ENCODE measurements at places on chromosomes 5 and 9.

- no peak for DNase-seq
Observed at GRCh38 chr5:65861830-65862241, 64.5 kb upstream of the ERBIN start.

DNA sequence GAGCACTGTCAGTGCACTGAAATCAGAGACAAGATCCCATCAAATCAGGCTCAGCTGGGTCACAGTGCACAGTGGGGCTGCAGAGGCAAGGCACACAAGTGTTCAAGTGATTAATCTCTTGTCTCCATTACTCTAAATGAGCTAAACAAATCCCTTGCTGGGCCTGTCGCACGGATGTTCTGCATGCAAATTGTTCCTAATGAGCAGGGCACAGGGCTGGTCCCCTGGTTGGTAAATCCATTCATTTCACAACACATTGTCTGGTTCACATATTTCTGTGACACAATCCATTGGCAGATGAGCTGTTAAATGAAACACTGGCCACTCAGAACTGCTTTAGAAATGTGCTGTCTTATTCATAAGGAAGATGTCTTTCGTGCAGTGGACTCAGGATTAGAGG, 167.9 kb upstream of the BRINP1 start:
- DNase-seq: no peak

GRCh38 chr9:21395778-21396717, 10.8 kb upstream of the IFNA2 start:
- DNase-seq: peak; percentile 44

GRCh38 chr9:17653947-17654465, 75.1 kb downstream of the SH3GL2 start:
- DNase-seq: no peak

DNA sequence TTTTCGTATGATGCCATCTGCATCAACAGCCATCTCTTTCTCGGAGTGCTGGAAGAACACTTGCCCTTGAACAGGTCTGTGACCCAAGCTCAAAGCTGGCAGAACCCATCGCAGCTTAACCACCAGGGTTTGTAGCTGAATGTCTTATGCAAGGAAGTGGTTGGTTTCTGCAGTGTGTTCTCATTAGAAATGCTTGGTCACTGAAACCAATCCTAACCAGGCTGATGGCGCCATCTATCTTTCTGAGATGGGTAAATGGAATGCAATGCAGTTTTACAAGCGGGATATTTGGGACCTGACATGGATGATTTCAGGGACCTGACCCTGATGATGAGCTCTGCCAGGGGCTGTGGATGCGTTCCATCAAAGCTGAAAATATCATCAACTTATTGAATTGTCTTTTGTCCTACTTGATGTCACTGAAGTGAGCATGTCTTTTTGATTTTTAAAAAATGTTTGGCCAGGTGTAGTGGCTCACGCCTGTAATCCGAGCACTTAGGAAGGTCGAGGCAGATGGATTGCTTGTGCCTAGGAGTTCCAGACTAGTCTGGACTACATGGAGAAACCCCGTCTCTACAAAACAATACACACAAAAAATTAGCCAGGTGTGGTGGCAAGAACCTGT, 28.7 kb downstream of the DMRT3 start:
- peak; percentile 21 for DNase-seq

DNA sequence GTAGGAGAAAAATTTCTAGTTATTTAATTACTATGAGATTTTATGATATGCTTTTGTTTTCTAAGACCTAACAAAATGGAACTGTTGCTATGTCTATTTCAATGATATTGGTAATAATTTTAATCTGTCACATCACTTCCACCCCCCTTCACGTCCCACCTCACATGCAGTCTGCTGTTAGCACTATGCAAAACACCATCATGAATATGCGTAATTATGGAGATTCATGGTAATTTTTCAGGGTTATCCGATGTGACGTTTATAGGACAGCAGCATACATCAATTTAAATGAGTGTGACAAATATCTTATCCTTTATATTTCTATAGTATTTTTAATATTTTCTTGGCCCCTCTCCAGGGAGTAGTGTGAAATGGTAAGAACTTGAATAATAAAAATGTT, 283.8 kb upstream of the TMEM161B start:
- DNase-seq: no peak

GRCh38 chr5:134111741-134112647, 2.5 kb upstream of the TCF7 start:
- no peak for DNase-seq

DNA sequence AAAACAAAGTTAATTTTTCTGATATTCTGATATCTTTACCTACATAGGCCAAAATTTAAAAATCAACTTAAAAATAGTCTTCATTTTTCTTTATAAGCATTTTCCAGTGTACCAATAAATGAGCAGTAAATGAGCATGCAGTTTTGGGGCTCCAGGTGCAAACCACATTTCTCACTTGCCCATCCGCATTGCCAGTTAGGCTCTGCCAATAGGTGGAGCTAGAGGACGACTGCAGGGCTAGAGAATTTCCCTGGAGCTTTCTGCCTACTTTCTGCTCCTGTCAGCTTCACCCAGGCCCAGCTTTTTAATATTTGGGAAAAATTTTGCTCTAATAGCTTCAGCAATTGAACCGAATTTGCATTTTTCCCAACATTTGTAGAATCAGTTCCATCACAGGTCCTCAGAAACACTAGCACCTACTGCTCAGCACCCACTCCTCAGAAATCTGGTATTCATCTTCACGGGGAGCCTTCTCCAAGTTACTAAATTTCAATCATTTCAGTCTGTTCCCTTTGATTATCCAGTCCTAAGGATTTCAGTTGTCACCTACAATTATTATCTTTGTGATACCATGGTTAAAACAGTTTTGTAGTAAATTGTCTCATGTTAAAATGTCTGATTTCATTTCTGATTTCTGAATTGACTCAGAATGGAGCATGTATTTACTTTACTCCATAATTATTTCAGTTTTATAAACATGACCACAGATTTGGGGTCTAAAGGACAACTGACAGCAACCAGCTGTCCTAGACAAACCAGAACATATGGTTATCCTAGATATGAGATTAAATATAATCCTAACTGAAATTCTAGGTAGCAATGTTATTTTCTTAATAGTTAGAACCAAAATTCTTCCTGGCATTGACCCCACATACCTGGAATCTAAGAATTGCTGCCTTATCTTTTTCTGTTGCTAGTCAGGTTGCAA, 104.6 kb upstream of the FAM174A start:
- peak; percentile 7 for DNase-seq

DNA sequence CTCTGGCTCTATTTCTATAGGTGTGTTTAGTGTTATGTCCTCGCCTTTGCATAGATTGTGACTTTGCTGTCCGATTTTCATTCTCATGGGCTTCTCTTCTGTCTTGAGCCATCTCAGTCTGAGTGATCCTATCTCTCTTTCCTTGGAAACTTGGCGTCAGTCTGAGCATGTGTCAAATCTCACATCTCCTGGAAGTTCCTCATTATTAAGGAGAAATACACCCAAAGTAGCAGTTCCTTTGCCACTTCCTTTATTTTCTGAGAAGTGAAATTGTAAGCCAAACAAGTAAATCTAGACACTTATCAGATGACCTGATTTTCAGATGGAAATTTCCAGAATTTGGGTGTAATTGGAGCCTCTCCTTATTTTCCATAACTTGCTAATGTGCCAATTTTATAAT, 126.9 kb upstream of the ANKH start:
- DNase-seq: no peak

GRCh38 chr5:111294551-111294950, 70.4 kb downstream of the CAMK4 start:
- no peak for DNase-seq

DNA sequence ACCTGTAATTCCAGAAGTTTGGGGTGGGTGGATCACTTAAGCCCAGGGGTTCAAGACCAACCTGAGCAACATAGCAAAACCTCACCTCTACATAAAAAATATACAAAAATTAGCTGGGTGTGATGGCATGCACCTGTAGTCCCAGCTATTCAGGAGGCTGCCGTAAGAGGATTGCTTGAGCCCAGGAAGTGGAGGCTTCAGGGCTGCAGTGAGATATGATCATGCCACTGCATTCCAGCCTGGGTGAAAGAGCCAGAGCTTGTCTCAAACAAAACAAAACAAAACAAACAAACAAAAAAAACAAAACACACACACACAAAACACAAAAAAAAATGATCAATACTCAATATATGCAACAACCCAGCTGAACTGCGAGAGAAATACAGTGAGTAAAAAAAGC, 29.5 kb upstream of the TRIM14 start:
- DNase-seq: no peak

DNA sequence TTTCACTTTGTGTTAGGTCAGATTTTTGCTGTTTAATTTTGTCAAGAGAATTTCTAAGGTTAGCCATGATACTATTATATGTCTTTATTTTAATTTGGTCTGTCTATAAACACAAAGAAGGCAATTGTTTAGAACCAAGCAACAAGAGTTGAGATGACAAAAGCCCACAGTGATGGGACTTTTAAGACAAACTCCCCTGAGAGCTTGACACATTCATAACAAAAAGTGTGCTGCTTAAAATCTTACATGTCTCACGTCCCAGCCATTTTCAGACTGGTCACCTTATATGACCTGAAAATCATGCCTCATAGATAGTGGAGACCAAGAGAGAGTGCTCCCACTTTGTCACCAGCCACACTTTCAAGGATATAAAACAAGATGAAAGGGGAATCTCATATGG, 21.6 kb upstream of the NNT start:
- no peak for DNase-seq

DNA sequence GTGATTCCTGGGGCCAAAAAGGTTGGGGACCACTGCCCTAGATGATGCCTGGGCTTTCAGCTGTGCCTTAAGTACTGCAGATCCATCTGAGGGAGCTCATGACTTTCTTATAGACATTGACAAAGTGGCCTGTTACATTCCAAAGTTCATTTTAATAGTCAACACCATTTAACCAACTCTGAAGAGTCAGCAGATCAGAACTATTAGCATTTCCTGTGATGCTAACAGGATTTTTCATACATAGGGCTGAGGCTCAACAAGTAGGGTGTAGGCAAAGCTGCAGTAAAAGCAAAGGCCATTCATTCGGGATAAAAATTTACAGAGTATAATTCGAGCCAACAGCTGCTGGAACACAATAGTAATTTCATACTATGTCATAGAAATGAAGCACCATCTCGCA, 105.4 kb downstream of the LPAR1 start:
- DNase-seq: no peak

- no peak for DNase-seq
Observed at GRCh38 chr9:98391867-98392266, 136.4 kb upstream of the TBC1D2 start.

Data from immature natural killer cell (primary cell).